ENCODE measurements at places on chromosomes 3 and 15.

- no peak for DNase-seq
These were observed 63.0 kb upstream of the MB21D2 start for GRCh38 chr3:192980632-192981031.

- no peak for DNase-seq
These were observed 165.2 kb upstream of the UMPS start for GRCh38 chr3:124565013-124565412.

- DNase-seq = no peak
These were observed 147.7 kb upstream of the ICE2 start for GRCh38 chr15:60626669-60627068.

GRCh38 chr15:25946241-25946805, 83.2 kb upstream of the ATP10A start:
- no peak for DNase-seq
